GF-D8 (cell line): ENCODE measurements at places on chromosomes 6 and 20.

DNA sequence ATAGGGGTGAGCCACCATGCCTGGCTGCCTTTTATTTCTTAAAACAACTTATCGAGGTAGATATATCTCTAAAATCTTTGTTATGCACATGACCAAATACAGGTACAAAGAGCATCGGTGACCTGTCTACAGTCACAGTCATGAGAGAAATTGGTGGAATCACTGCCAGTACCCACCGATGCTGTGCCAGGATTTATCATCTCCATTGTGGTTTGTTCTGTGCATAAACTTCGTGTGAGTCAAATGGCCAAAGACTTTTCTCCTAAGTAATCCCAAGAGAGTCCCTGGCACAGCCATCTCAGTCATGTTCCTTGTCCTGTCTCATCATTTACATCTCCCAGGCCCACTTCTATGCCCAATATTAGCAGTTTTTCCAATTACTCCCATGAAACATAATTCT lies 9.0 kb downstream of the GSTA3 start:
- no peak for DNase-seq

GRCh38 chr6:109024784-109025183 lies 69.9 kb downstream of the SESN1 start:
- DNase-seq = no peak

- DNase-seq = no peak
Observed at GRCh38 chr6:54204921-54205591, 93.8 kb downstream of the MLIP start.

GRCh38 chr6:143528164-143528811 lies 16.8 kb upstream of the FUCA2 start:
- DNase-seq = peak; percentile 26

DNA sequence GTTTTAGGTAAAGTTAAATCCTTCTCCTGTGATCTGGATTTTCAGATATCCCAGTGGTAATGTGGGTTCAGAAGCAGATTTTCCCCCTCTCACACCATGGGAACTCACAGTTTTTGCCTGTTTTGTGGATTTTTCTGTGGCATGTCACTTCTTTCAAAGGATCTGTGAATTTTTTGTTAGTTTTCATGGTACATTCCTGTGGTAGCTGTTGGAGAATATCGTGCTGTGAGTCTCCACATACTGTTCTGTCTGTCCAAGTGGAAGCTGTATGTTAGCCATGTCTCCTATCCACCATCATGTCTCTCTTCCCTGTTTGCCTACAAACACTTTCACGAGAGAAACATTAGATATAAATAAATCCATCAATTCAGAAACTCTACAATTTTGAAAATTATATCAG lies 378.7 kb upstream of the ADGRB3 start:
- DNase-seq = no peak

GRCh38 chr20:8951164-8951563 lies 117.7 kb upstream of the PLCB4 start:
- DNase-seq = no peak

GRCh38 chr6:126440923-126441322 lies 101.0 kb downstream of the CENPW start:
- DNase-seq = no peak

GRCh38 chr20:41046716-41047115 lies 18.1 kb downstream of the TOP1 start:
- DNase-seq = no peak

- DNase-seq = no peak
Observed at GRCh38 chr6:81751388-81752083, 945 bp downstream of the TENT5A start.

GRCh38 chr6:125301435-125302391 lies at the start of gene HDDC2:
Gene HDDC2, minus strand, starts transcription at chr6:125301967. Its CDS starts 35 bp downstream, at chr6:125301932.
- DNase-seq = peak; percentile 14

GRCh38 chr6:41367700-41368099 lies 32.3 kb downstream of the NCR2 start:
- DNase-seq = no peak

- no peak for DNase-seq
Observed at GRCh38 chr20:51720384-51720783, 47.8 kb downstream of the ATP9A start.

DNA sequence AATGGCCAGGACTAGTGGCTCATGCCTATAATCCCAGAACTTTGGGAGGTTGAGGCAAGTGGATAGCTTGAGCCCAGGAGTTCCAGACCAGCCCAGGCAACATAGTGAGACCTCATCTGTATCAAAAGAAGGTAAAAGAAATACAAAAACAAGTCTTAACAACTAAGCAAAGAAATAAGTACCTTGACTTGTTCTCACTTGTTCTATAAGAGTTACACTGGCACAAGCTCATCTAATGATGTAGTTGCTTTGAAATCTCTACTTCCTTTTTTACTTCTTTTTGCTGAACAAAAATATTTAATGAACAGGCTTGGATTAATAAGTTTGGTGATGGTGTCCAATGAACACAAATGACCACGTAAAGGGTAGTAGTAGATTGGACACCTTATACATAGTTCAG lies 72.2 kb downstream of the SGK1 start:
- DNase-seq = no peak

GRCh38 chr20:14829906-14830305 lies 492.5 kb upstream of the FLRT3 start:
- no peak for DNase-seq

DNA sequence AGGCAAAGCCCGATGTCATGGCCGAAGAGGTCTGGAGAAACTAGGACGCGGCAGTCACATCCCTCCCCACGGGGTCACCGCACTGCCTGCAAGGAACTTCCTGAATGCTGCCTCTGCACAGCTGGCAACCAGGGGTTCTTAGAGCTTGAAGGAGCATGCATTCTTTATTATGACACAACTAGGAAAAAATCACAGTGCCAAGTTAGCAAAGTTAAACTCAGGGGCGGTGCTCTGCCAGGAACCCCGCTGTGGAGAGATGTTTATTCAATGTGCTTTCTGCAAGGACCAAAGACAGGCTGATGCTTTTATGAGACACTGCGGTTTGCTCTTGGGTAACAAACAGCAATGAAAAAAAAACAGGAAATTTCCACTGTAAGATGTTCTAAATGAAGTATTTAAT lies 287.3 kb upstream of the FOXQ1 start:
- DNase-seq = peak; percentile 16

DNA sequence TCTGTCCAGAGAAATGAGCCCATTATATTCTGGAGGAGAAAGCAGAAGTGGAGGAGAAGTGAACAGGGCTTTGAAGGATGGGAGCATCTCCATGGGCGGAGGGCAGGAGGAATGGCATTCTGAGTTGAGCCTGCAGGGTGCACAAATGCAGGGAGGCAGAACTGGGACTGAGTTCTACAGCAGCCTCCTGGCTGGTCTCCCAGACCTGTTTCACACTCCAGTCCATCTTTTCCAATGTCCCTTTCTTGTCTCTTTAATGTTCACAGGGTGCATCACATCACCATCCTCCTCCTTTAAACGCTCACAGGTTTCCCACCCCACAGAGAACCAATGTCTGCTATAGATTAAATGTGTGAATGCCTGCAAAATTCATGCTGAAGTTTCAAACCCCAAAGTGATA lies 302.9 kb downstream of the PTPRT start:
- no peak for DNase-seq

DNA sequence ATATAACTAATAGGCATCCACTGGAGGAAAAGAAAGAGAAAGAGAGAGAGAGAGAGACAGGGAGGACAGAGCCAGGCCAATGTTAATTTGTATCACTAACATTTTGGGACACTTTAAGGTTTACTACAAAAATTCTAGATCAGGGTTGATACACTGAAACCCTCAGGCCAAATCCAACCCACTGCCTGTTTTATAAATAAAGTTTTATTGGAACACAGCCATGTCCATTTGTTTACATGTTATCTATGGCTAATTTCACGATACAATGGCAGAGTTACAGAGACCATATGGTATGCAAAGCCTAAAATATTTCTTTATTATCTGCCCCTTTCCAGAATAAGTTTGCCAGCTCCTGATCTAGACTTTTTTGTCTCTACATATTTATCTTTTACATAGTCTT lies 263.9 kb downstream of the ZNF217 start:
- DNase-seq = no peak

DNA sequence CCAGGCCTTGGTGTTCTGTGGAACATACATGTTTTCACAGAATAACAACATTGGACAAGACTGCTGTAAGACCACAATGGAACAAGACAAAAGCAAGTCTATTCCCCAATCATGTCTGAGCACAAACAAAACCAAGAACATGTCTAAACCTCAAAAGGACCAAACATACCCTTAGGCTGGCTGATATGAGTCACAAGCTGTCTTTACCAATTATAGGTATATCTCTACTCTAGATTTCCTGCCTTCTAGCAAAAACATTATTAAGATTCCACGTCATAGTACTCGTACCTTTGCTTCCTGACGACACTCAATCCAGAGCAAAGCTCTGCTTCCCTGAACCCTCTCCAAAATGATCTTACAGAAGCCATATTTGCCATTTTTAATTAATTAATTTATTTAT lies 15.4 kb upstream of the L3MBTL1 start:
- DNase-seq = no peak

- DNase-seq = no peak
Observed at GRCh38 chr6:31767096-31767645, 4.7 kb downstream of the SAPCD1 start.

DNA sequence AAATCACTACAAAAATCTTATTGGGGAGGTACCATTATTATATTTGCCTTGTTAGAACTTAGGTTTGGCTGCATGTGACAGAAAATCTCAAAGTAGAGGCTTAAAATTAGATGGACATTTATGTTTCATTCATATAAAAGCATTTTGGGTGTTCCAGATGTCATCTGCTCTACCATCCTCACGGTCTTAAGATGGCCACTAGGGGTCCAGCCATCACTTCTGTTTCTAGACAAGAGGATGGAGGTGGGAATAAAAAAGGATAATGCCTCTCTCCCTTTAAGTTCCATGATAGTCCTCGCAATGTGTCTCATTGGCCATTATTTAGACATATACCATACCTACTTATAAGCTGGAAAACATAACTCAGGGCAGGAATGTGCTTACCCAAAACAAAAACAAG lies 929.5 kb downstream of the KIF16B start:
- no peak for DNase-seq

DNA sequence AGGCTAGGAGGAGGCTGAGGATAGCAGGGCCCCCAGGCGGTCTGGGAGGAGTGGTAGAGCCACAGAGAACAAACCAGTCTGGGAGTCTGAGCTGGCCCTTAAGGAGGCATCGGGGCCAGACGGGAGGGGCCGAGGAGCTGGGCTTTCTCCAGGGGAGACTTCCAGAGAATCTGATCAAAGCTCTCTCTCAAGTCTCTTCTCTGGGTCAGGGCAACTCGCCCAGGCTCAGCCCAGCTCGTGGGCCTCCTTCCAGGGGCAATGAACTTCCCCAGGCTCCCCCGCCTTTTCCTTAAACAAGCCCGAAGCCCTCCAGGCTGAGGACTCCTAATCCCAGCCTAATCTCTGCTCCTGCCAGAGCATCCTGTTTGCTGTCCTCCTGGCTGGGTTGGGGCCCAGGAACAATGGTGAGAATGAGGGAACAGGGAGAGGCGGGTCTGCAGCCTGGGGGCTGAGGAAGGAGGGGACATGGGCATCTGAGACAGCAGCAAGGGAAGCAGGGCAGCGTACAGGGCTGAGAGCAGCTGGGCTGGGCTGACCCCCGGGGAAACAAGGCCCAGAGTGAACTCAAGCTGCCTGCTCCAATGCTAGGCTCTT lies 173.6 kb downstream of the ANKRD60 start:
- DNase-seq = no peak

DNA sequence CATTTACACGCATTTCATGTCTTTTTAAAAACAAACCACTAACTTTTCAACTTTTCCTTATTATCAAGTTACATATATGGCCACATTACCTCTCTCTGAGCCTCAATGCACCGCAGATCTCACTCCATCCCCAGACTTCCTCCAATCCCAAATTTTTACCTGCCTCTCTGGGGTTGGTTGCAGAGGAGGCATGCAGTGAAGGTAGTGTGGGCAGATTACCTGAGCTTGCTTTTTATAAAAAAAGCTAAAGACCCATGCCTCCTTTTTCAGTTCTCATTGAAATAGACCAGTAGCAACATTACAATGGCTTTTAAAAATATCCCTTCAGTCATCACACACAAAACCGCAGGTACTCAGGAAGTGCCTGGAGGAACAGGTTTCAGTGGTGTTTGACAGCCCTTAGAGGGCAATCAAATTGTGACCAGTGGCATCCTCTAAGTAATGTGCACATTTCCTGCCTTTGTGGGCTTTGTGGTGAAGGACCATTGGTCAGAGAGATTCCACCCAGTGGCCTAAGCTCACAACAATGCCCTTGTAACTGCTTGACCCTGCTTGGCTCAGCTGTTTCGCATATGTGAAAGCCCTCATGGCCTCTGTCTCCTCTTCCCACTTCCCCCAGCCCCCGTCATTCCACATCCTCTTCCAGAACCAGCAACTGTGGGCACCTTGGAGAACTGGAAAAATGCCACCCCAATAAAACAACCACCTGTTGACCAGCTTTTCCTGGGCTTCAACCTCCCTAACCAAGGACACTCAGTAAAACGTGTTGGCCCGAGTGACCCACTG lies 30.2 kb upstream of the IL17A start:
- no peak for DNase-seq

GRCh38 chr20:1790386-1790785 lies 104.8 kb upstream of the SIRPA start:
- no peak for DNase-seq

GRCh38 chr20:9480066-9480465 lies 34.3 kb upstream of the LAMP5 start:
- no peak for DNase-seq

DNA sequence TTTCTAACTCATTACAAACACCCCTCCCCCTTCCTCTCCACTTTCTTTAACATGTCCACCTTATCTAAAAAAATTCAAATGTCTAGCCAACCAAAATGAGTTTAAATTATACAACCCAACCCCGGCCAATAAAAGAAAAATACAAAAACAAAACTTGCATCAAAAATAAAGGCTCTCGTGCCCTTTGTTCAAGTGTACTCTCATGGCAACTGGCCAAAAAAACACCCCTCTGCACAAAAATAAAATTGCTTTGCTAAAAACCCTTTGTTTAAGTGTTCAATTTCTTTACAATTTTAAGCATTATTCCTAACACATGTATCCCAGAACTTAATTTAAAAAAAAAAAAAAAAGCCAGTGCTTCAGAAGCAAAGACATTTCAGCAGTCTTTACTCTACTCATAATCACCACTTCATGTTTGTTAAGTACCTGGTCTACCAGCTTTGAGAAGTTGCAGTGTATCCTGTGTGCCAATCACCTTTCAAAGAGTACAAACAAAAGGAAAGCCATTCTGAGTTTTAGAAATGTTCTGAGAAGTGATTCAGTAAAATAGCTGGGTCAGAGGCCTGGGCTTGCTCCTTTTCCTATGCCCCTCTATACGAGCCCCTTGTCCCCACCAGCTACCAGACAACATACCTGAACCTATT lies 87.5 kb downstream of the MDN1 start:
- DNase-seq = no peak

GRCh38 chr6:92942549-92942948 lies 476.8 kb downstream of the EPHA7 start:
- DNase-seq = no peak
